Spinal cord (tissue), 10 donors: ENCODE measurements at places on chromosomes 13 and 19. TPM values are rescaled to one million over a fixed set of nuclear protein-coding genes. Genes with fewer than 3 reads are reported as not detected.

TTC9B gene
- total RNA-seq: 19.9 TPM

HRC gene
- total RNA-seq: 1.5 TPM

CEACAM19 gene
- 0.79 TPM for total RNA-seq

GRCh38 chr13:71672512-71672911, 194.5 kb downstream of the DACH1 start:
- DNase-seq: no peak

- no peak for DNase-seq
Observed at GRCh38 chr13:20489185-20489820, 36.4 kb downstream of the CRYL1 start.

DNA sequence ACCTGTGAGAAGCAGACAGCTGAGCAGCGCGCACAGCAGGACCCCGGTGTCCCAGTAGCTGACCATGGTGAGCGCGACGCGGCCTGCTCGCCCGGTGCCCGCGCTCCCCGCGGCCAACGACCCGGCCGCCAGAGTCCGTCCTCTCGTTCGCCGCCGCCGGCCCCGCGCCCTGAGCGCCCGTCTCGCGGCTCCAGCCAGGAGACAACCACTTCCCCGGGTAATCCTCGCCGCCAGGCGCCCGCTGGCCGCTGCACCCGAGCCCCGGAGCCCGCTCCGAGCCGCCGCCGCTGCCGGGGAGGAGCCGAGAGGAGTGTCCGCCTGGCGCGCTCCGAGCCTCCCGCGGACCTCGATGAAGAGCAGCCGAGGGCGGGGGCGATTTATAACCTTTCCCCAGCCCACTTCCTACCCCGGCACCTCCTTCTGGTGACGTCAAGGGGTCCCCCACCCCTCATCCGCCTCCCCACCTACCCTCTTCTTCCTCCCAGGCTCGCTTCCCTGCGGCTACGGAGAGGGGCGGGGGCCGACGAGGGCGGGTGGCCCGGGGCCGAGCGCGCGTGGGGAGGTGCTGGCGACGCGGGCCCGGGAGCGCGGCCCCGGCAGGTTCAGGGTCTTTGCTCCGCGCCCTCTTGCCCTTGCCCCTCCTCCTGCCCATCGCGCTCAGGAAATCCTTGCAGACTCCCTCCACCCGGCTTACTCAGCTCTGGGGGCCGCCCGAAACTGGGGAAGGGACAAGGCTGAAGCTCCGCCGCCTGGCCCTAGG, at the start of gene FLT1:
Gene FLT1, minus strand, starts transcription at position 351 of the 760 bp plus-strand sequence. Its CDS starts 285 bp downstream, at position 66.
- no peak for DNase-seq
